Colonic mucosa (tissue), 4 donors: ENCODE measurements at places on chromosomes 4 and X. TPM values are rescaled to one million over a fixed set of nuclear protein-coding genes. Genes with fewer than 3 reads are reported as not detected.

DNA sequence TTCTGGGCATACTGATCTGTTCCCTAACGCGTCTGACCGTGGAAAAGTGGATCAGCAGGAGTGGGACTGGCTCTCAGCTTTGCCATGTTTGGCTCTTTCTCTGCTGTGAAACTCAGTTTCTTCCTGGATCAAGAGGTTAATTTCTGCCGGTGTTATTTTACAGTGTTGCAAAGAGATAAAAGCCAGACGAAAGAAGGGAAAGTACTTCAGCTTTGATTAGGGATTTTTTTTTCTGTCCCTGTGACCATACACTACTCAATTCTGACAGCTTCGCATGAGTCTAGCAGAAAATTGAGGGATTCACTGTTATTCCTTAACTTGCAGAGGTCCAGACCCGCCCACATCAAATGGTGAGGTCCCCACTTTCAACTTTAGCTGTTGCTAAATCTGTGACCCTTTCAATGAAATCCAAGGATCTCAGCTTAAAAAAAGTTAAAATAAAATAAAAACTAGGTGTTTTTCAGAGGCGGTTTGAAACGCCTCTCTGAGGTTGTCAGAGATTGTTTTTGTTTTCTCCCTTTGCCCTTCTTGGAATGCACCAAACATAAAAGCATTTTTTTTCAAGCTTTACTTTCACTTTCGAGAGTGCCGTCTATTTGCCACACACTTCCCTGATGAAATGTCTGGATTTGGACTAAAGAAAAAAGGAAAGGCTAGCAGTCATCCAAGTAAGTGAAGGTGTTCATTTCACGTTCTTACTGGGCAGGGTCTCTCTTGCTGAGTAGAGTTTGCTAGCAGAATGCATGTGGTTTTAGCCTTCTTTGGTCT is at the start of gene TLR3:
Gene TLR3 (plus strand): TSS at position 576 of the 768 bp plus-strand sequence. CDS start 7,464 bp downstream, outside the sequence.
- DNase-seq, result peak; percentile 29

- DNase-seq, result no peak
Observed at GRCh38 chr4:88062843-88063242, 55.4 kb downstream of the PKD2 start.

- DNase-seq, result no peak
Observed at GRCh38 chr4:87426865-87427517, 4.6 kb downstream of the NUDT9 start.

DNA sequence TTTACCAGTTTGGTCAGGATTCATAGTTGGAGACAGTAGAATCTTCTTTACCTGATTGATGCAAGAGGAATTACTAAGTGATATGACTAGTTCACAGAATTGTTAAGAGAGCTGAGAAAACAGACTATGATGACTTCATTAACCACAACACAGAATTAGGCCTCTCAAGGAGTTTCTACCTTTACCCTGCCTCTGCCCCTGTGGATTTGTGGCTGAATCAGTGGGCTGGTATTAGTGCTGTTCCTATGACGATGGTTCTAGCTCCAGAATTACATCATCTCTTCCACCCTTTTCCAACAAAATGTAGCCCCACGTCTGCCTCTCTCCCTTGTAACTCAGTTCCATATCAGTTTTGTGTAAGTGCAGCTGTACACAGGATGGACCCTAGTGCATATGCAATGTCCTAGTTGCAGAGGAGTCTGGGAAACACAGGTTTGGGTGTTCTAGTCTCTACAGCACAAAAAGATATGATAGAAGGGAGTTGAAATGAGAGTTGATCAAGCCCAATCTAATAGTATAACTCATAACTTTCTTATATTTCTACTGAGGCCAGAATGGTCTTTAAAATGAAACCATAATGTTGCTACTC is 99.3 kb downstream of the ANXA5 start:
- DNase-seq, result no peak

DNA sequence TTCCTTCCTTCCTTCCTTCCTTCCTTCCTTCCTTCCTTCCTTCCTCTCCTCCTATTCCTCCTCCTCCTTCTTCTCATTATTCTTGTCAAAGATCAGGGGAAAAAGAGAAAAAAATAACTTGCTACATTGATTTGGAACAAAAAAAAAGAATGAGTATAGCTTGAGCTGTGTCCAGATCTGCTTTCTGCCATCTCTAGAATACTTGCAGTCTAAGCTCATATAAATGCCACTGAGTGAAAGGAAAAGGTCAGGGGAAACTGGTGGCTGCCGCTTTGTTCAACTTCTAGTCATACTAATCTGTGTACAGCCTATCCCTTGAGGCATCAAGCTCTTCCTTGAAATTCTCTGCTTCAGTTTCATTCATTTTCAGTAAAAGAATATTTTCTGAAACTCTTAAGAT is 28.3 kb upstream of the EPHA5 start:
- DNase-seq, result no peak

DNA sequence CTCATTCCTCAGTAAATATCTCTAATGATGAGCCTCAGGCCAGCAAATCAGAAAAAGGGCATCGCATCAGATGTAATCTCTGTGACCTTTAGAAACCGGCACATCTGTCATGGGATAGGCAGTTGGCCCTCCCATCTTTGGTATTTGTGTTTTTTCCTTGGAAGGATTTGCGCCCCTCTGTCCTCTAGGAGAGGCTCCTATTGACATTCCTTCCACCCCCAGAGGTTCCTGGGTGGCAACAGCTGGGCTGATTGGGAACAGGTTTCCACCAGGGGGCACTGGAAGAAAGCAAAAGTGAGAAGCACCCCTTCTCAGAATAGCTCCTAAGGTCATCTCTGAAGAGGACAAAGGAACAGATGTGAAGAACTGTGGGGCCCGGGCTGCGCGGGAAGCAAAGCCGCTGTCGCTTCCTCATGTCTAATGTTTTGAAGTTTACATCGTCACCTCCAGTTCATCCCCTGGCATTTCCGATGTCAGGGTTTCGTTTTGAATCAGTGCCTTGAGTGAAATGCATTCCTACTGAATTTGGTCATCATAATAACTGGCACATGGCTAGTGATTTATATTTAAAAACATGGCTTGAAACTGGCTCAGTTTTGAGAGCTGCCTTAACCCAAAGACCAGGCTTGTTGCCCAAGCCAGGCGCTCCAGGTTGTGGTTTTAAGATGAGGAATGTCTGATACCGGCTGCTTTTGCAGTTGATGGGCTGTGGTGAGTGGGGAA is 6.2 kb downstream of the TXK start:
- DNase-seq, result peak; percentile 70

DNA sequence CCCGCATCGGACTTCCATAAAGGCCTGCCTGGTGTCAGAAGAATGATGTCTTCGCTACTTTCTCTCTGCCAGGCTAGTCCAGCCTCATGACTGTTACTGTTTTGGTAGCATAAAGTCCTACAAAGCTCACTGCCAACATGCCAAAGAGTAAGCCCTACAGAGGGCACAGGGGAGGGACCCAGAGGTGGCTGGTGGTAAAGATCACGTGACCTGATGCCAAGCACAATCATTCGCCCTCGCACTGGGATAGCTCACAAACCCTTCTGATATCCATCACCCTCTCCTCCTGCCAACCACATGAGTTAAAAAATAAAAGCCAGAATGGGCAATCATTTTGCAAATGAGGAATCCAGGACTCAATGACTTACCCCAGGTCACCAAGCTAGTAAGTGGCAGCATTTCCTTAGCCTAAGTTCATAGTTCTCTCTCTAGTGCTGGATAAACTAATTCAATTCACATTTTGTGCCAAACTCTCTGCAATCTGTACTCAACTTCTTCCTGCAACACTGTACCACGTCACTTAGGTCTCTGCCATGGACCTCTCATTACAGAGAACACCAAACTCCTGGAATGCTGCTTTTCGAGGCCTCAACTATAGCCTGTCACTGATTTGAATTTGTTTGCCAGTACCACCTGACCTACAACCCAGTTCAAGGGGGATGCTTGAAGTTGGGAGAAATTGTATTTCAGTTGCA is 178.1 kb downstream of the SH3KBP1 start:
- no peak for DNase-seq

GRCh38 chr4:151658959-151659600 is 101.7 kb downstream of the GATB start:
- no peak for DNase-seq

- DNase-seq, result no peak
Observed at GRCh38 chr4:140049849-140050637, 103.9 kb downstream of the MAML3 start.

ZFP92 gene
- total RNA-seq, result 0.10 TPM

RBM46 gene
- not detected for total RNA-seq

HSFX3 gene
- not detected for total RNA-seq

TMEM255A gene
- 2.6 TPM for total RNA-seq
